NCI-H226 (cell line): ENCODE measurements at places on chromosomes 6 and 20.

- peak; percentile 98 for DNase-seq
These were observed 21.9 kb upstream of the CHMP4B start for GRCh38 chr20:33789109-33789857.

DNA sequence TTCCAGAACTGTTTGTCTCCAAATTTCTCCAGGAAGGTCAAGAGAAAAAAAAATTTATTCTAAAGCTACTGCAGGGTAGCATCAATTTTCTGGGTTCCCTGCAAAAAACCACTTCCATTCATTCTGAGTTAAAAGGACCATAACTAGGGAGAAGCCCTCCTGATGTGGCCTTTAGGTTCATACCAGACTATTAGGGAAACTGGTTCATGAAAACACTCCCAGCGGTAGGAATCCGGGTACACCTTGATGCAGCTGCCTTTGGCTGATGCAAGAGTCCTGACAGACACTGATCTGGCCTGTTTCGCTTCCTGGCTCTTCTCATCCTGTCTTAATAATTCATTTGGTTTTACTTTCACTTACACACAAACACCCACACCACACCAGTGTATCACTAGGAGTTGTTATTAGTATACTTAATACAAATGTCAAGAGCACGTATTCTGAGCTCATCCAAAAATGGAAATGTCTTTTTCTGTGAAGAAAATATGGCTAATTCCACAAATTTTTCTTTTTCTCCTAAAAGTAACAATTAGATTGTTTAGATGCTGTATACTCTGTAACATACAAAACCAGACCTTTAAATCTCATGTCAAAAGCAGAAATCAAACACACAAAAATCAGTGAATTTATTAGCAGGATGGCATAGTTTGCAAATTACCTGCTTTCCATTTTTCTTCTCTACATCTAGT is 38.4 kb upstream of the ARHGAP18 start:
- DNase-seq = peak; percentile 82

GRCh38 chr20:44780226-44780625 is 30.1 kb downstream of the RIMS4 start:
- peak; percentile 19 for DNase-seq

- no peak for DNase-seq
These were observed 155.4 kb downstream of the NRN1 start for GRCh38 chr6:5851261-5851757.

- no peak for DNase-seq
These were observed 80.5 kb downstream of the YTHDF1 start for GRCh38 chr20:63135411-63135810.

GRCh38 chr20:38843346-38843745 is 37.8 kb downstream of the PPP1R16B start:
- DNase-seq = no peak

- no peak for DNase-seq
These were observed 30.4 kb upstream of the SNX9 start for GRCh38 chr6:157792671-157793070.

GRCh38 chr6:150922137-150922536 is 56.6 kb downstream of the MTHFD1L start:
- no peak for DNase-seq

DNA sequence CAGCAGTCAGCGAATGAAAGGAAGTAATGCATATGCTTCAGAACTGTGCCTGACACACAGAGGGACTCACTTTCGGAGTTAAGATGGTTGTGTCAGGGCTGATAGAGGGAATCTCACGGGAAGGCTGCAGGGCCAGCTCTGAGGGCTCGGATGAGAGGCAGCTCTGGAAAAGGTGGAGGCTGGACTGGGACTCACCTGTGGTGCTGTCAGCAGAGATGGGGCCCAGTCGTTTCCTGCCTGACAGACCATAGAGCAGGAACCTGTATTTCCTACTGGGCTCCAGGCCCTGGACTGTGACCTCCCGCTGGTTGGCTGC is 9.3 kb downstream of the CYP21A2 start:
- DNase-seq = no peak

DNA sequence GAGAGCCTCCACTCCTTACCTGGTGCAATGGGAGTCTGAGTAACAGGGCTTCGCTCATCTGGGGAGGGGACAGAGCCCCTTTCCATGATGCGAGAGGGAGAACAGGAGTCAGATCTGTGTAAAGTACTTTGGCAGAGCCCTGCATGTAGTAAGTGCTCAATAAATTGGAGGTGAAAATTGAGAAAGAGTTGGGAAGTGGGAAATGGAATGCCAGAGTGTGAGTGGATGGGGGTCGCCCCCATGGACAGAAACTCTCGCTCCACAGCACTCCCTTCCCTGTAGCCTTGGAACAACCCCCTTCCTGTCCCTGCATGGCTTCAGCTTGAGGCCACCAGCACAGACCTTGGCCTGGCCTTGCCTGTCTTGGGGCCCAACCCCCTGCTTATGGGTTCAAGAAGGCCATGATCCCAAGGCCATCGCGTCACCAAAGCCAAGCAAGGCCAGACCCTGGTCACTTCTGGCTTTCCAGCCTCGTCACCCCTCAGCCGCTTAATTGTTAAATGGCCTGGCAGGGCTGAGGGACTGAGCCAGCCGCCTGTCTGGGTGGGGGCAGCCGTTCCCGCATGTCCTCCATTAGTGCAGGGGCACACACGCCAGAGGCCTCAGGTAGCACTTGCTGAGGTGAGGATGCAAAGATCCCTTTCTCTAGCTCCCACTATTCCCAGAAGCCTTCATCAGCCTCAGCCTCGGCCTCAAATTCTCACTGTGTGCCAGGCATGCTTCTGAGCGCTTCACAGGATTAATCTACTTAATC is 93.7 kb upstream of the PTPN1 start:
- DNase-seq = no peak

DNA sequence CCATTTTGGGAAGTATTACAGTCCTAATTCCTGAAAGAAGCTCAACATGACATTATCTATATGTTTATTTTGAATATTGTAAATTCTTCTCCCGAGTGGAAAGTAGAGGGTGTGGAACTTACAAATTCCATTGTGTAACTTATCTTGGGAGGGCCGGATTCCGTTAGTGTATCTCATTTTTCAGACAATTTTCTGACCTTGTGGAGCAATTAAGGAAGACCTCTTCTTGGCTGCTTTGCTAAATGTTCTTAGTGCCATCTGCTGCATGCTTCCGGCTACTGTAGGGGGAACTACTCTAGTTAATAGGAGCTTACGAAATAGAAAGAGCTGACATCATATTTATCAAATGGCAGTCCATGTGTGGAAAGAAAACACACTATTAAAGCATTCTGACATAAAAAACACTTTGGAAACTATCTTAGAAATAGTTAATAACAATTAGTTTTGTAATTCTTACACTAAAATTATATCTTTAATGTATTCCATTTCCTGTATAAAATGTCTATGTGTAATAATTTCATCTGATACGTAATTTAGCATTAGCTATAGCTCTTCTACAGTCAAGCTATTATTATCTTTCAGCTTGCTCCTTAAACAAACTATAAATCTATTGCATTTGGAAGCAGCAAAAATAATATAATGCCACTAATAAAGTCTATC is 41.5 kb upstream of the KCNQ5 start:
- DNase-seq = peak; percentile 83

GRCh38 chr20:59191756-59192532 is 28.3 kb downstream of the ZNF831 start:
- no peak for DNase-seq

DNA sequence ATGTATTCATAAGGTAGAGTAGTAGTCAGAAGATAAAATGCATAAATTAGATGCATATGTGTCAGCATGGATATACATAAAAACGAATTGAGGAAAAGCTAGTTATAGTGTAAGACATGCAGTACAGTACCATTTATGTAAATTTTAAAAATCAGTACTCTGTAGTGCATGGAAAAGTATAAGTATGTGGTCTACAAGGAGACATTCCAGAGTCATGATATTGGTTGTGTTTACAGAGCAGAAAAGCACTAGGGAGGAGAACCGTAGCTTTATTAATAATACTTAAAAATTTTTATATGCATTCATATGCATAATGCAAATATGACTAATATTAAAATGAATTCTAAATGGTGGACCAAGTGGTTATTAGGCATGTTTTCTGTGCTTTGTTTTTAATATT is 220.0 kb downstream of the ZFAND3 start:
- DNase-seq = no peak

- no peak for DNase-seq
These were observed 167.8 kb upstream of the UST start for GRCh38 chr6:148578837-148579565.

GRCh38 chr6:37943436-37944058 is 124.0 kb downstream of the ZFAND3 start:
- no peak for DNase-seq

- DNase-seq = no peak
These were observed 87.8 kb downstream of the SLC16A10 start for GRCh38 chr6:111175109-111175508.

DNA sequence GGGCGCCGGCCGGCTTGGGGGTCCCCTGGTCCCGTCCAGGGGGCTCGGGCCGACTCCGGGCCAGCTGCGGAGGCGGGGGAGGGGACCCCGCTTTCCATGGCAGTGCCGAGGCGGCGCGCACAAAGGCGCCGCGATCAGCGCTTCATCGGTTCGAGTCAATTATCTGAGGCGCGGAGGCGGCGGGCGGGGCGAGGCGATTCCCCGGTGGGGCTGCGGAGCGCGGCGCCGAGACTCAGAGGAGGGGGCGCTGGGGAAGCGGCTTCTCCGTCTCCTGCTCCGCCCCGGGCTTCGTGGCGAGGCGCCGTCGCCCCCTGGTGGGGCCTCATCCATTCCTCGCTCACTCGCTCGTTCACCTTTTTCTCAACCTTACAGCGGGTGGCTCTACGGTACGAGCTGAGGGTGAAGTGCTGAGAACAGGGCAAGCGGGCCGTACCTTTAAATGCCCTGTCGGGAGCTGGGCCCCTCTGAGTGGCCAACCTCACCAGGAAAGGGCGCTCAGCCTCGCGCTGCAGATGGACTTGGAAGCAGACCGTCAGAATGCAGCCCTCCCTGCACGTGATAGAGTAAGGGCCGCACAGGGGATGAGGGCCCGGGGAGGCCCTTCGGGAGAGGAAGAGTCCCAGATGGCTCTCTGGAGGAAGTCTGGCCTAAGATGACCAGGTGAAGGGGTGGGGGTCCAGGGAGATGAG is 39.9 kb downstream of the SLC52A3 start:
- peak; percentile 15 for DNase-seq
